ENCODE measurements at places on chromosomes 16 and 17.

DNA sequence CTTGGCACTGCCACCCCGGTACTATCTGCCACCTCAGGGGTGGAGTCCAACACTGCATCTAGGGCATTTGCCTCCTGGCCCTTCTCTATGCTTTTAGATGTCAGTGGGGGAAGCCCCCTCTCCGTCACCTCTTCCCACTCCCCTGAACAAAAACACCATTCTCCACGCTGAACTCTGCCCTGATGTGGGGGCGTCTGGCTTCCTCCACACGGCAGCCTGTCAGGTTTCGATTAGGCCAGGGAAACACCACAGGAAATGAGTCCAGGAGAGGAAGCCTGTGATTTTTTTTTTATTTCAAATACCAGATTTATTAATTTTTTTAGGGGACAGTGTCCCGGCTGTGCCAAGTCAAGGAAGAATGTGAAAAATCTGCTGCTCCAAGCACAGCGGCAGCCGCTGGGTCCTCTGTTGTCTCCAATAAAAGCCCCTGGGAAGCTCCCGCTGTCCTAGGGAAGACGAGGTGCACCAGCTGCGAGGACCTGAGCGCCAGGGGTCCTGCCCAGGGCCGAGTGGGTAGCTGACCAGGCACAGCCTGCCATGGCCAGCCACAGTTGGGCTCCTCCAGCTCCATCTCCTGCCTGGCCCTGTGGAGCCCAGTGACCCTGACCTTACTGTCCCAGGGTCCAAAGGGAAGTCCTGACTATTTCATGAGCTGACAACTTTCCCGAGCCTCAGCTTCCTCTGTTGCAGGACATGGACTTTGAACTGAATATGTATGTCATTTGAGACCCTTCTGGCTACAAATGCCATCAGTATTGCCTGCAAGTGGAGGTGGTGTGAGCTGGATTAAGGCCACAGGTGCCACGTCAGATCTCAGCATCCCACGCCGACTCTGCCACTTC, 336.7 kb downstream of the FOXL1 start:
- no peak for DNase-seq

DNA sequence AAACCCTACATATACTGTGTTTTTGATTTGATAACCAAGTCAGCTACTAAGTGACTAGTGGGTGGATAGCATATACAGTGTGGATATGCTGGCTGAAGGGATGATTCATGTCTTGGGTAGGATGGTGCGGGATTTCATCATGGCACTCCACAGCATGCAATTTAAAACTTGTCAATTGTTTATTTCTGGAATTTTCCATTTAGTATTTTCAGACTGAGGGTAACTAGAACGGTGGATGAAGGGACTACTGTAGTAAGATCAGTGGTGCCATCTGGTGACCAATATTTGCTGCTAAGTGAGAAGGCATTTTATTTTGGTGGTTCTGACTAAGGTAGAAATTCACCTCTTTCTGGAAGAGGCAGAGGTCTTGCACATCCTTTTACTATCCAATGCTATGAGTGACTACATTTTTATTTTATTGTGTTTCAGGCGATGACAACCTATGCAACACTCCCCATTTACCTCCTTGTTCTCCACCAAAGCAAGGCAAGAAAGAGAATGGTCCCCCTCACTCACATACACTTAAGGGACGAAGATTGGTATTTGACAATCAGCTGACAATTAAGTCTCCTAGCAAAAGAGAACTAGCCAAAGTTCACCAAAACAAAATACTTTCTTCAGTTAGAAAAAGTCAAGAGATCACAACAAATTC, 3.1 kb downstream of the CDC6 start:
- DNase-seq = peak; percentile 31

- no peak for DNase-seq
These were observed 291.5 kb upstream of the AXIN2 start for GRCh38 chr17:65852911-65853310.

- no peak for DNase-seq
These were observed 23.2 kb downstream of the SLC39A11 start for GRCh38 chr17:73069164-73069770.

DNA sequence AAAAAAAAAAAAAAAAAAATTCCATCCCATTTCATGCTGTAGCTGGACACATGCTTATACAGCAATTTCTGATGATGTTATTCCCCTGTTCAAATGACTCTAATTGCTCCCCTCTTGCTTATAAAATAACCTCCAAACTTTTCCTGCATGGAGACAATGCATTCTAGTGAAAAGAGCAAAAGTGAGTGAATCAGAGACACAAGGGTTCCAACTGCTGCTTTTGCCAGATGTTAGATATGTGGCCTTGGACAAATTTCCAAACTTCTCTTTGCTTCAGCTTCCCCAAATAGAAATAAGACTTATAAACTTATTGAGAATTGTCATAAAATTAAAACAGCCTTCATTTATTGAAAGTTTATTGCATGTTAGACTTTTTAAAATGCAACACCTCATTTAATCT, 65.0 kb upstream of the AXIN2 start:
- no peak for DNase-seq

DNA sequence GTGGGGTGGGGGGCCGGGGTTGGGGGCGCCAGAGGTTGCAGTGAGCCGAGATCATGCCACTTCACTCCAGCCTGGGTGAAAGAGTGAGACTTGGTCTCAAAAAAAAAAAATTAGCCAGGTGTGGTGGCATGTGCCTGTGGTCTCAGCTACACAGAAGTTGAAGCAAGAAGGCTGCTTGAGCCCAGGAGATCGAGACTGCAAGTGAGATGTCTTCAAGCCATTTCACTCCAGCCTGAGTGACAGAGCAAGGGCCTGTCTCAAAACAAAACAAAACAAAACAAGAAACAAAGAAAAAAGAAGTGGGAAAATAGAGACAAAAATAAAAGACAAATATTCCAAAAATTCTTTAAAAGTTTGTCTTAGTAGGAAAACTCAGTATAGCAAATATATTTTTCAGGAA, 135.1 kb upstream of the CORO6 start:
- DNase-seq = no peak

- DNase-seq = no peak
These were observed 19.8 kb downstream of the MAPT start for GRCh38 chr17:45914047-45914717.

GRCh38 chr17:56913000-56913311, 893 bp downstream of the TRIM25 start:
- no peak for DNase-seq

DNA sequence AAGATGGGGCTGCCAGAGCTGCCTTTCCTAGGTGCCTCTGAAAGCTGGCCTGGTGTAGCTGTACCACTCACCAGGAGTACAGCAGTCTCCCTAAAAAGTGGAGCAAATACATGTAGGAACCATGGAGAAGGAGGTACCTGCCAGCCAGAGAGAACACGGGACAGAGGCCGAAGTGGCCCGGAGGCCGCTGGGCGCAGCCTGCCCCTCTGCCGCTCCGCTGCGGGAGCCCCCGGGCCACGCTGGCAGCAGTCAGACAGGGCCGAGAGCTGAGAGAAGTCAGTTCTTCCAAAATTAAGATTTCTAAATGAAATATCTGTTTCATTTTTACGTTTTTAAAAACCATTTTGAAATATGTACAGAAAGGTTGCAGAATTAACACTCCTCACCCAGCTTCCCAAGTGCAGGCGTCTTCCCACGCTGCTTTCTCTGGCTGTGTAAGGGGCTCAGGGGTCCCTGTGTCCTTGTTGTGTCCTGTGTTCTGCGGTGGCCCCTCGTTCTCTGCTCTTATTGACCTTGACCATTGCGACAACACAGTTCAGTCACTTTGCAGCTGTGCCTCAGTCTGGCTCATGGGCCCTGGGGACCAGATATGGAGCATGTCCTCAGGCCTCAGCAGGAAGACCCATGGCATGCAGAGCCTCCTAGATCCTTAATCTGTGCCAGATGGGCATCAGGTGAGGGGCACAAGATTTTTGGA, 5.0 kb downstream of the MAPK8IP3 start:
- DNase-seq = no peak

DNA sequence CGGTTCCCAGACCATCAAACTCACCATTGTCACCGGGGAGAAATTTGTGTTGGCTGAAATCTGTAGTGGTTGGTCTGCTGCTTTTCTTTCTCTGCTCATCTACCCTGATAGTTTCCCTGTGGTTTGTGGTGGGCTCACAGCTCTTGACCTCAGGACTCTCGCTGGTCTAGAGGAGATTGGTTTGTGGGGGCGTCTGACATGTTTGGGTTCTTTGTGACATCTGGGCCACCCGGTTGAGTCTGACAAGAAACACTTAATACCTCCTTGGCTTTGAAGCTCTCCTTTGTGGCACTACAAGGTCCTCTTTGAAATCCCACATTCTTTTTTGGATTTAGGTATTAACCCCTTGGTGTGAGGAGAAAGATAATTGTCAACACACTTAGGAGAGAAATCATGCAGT, 662.0 kb downstream of the WWOX start:
- DNase-seq = no peak

- no peak for DNase-seq
These were observed 57.5 kb downstream of the MARCHF10 start for GRCh38 chr17:62750631-62751051.

- DNase-seq = no peak
These were observed 59.9 kb downstream of the TAOK1 start for GRCh38 chr17:29449865-29450671.

DNA sequence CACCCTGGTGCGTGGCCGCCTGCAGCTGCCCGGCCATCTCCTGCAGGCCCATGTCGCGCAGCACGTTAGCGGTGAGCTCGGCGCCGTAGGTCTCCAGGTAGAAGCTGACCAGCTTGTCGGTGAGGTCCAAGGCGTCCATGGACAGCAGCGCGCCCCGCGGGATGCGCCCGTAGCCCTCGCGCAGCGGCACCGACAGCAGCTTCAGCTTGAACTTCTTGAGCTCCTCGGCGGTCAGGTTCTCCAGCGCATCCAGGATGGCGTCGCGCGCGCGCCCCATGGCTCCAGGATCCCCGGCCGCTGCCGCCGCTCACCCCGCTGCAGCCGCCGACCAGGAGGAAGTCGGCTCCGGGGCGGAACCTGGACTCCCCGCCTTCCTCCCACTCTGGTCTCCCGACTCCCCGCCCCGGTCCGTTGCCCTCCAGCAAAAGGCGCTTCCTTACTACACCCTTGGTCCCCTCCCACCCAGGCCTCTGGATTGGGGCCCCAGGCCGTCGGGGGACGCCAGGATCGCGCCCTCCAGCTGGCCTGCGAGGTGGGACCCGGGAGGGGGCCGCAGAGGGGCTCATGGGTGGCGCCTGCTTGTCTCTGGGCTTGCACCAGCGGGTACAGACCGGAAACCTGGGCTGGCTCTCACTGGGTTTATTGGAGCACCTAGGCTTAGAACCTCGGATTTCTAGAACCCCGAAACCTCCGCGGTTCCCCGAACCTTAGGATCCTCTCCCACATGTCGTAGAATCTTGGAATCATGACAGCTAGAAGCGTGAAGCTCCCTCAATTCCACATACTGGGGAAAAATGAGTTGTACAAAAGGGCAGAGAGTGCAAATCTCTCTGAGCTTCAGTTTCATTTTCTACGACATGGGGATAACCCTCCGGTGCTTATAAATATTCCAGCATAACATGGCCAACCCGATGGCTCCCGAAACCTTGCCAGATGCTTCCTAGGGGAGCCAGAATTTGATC, at the start of gene PYCARD:
Gene PYCARD (minus strand): TSS at position 347 of the 962 bp plus-strand sequence. CDS start 70 bp downstream, at position 277.
- DNase-seq = no peak

- no peak for DNase-seq
These were observed 67.7 kb downstream of the KATNIP start for GRCh38 chr16:27617665-27618064.

DNA sequence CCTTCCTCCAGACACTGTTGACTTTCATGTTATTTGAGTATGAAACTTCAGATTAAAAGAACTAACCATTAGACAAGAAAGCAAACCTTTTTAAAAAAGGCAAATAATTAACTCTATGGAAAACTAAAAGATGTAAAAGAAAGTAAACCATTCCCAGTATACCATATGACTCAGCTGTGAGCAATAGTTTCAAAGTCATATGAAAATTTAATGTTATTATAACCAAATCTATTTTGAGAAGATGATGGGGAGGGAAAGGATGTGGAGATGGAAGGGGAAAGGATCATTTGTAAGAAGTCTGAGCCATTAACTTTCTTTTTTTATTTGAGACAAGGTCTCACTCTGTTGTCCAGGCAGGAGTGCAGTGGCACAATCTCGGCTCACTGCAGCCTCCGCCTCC, 131.8 kb downstream of the IRX5 start:
- no peak for DNase-seq

- no peak for DNase-seq
These were observed 119.6 kb upstream of the CHMP6 start for GRCh38 chr17:80872001-80872500.

DNA sequence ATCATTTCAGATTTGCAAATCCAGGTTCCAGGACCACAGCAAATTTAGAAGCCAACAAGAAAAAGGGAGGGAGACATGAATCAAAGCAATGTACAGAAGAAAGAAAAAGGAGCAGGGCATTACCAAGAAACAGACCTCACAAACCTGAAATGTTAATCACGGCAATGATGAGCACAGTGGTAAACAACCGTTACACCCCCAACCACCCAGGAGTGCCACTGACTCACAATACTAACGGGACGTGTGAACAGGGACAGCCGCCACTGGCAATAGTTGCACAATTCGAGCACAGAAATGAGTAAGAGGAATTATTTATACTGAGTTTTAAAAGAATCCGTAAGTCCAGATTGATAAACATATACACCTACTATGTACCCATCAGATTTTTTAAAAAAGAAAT, 13.8 kb downstream of the USP22 start:
- DNase-seq = no peak

DNA sequence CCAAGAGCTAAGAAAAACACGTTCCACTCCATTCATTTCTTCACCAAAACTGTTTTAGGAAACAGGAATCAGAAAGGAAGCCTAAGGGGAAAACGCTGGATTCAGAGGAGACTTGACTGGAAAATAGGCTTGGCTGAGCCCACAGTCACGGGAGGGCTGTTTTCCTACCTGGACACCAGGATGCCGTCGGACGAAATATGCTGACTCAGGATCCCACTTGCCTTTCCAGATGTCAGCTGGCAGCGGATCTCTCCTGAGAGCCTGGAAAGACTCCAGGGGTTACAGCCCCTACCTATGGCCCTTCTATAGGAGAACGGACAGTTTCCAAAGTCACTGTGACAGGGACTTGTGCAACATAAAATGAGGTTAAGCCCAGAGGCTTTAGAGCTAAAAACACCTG, 245.1 kb downstream of the C16orf95 start:
- DNase-seq = no peak

- DNase-seq = peak; percentile 36
These were observed 804 bp downstream of the TGFB1I1 start for GRCh38 chr16:31472709-31473203.

DNA sequence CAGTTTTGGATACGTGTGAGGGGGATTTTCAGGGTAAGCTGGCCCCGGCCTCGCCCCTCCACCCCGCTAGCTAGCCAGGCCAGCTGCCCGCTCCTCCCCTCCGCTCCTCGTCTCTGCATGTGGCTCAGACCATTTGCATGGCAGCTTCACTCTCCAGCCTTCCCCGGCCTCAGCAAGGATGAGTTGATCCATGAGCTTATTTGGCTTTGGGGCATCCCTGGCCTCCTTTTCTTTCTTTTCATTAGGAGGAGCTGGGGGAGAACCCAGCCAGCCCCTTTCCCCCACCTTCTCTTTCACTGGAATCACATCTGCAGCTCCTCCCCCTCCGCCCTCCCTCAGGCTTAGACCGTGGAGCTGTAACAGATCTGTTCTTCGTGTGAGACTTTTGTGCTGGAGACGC, 30.7 kb downstream of the ELAC2 start:
- DNase-seq = no peak

- no peak for DNase-seq
These were observed 229.9 kb downstream of the ABCC12 start for GRCh38 chr16:47925811-47926460.

- no peak for DNase-seq
These were observed 10.0 kb downstream of the LITAFD start for GRCh38 chr16:8892101-8892575.
